ENCODE measurements at places on chromosomes 3 and 15. TPM values are rescaled to one million over a fixed set of nuclear protein-coding genes. Genes with fewer than 3 reads are reported as not detected.

Gene CPLX3
- total RNA-seq: not detected

DNA sequence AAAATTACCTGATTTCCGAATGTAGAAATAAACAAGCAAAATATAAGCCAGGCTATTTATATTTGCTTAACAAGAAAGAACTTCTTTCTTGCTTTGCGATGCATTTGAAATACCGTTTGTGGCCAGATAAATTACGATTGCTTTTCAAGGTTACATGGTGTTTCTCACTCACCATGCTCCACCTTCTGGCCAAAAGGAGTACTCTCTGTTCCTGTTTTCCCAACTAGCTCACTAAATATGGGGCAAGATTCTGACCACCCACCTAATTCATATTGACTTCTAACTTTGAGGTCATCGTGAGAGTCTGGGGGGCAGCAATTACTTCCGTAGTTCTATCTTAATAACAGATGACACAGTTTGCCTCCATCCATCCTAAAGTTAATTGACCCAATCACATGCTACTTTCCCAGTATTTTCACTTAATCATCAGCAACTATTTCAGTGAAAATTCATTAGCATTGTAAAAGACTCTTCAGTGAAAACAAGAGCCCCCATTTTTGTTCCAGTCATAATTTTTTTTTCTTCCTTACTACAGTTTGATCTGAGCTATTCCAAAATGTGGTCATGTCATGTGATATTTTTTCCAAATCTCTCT, 25.9 kb downstream of the ACP3 start:
- peak; percentile 16 for DNase-seq
- peaks cover 4% of the 10 kb centered on the region for H3K4me1 ChIP-seq
- peaks cover 8% of the 10 kb centered on the region for H3K27me3 ChIP-seq
- no peaks in the 10 kb centered on the region for H3K36me3 ChIP-seq
- no peak overlapping the region for H3K27ac ChIP-seq
- no peak overlapping the region for H3K4me3 ChIP-seq

Gene CYP11A1
- not detected for total RNA-seq

DNA sequence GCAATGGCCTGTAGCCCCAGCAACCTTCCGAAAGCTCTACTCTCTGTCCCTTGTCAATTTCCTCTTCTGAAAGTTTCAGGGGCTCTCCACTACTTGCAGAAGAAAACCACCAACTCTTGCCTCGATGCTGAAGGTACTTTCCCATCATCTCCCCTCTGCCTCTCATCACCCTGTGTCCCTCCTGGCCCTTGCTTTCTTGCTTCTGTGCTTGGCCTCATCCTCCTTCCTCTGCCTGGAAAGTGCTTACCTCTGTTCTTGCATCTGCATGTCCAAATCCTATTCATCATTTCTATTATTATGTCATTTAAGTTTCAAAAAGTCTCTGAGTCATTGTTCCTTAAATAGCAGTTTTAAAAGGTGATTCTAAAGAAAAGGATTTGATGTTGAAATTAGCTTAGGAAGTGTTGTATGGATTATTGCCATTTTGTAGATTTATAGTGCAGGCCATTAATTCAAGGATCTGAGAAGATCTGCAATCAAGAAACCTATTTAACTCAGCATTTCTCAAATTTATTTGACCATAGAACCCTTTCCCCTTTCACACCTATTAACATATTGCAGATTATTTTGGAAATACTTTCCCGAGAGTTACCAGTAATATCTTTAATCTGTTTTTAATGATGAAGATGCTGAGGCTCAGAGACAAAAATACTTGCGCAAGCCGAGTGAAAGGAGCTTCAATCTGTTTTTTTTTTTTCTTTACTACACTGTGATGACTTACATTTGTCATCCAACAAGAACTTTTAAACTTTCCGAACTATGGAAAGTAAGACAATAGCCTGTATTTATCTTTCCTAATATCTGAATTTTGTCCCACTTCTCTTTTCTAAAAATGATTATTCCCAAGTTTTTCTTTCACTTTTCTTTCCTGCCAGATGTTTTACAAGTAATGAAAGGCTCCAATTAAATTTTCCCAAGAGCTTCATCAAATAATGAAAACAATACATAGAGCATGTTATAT, 22.3 kb upstream of the CFAP161 start:
- H3K4me1 ChIP-seq: peaks cover 3% of the 10 kb centered on the region
- H3K36me3 ChIP-seq: no peaks in the 10 kb centered on the region
- H3K27ac ChIP-seq: no peak overlapping the region
- no peak overlapping the region for H3K4me3 ChIP-seq

GRCh38 chr15:77027111-77027696, 32.3 kb downstream of the PSTPIP1 start:
- H3K36me3 ChIP-seq: peaks cover 42% of the 10 kb centered on the region
- H3K4me1 ChIP-seq: peaks cover 22% of the 10 kb centered on the region
- peak overlapping the region; percentile 69 for H3K27ac ChIP-seq
- DNase-seq: peak; percentile 7
- H3K4me3 ChIP-seq: no peak overlapping the region
- H3K27me3 ChIP-seq: no peaks in the 10 kb centered on the region

GRCh38 chr3:27378331-27378730, 9.1 kb upstream of the NEK10 start:
- no peak for DNase-seq
- H3K4me1 ChIP-seq: peaks cover 8% of the 10 kb centered on the region
- H3K27me3 ChIP-seq: no peaks in the 10 kb centered on the region

GRCh38 chr15:39583596-39584265, 2.9 kb downstream of the THBS1 start:
- H3K27ac ChIP-seq: no peak overlapping the region
- no peak overlapping the region for H3K4me3 ChIP-seq
- H3K4me1 ChIP-seq: peaks cover 14% of the 10 kb centered on the region

- no peaks in the 10 kb centered on the region for H3K27me3 ChIP-seq
- DNase-seq: no peak
These were observed 66.7 kb downstream of the FBXL22 start for GRCh38 chr15:63663906-63664305.

- no peaks in the 10 kb centered on the region for H3K36me3 ChIP-seq
These were observed 122.7 kb downstream of the WNT5A start for GRCh38 chr3:55364421-55364820.

- H3K27ac ChIP-seq: no peak overlapping the region
- H3K4me1 ChIP-seq: no peaks in the 10 kb centered on the region
- DNase-seq: no peak
- no peaks in the 10 kb centered on the region for H3K36me3 ChIP-seq
- H3K27me3 ChIP-seq: peaks cover 5% of the 10 kb centered on the region
These were observed 56.5 kb downstream of the OTOL1 start for GRCh38 chr3:161552984-161553560.

DNA sequence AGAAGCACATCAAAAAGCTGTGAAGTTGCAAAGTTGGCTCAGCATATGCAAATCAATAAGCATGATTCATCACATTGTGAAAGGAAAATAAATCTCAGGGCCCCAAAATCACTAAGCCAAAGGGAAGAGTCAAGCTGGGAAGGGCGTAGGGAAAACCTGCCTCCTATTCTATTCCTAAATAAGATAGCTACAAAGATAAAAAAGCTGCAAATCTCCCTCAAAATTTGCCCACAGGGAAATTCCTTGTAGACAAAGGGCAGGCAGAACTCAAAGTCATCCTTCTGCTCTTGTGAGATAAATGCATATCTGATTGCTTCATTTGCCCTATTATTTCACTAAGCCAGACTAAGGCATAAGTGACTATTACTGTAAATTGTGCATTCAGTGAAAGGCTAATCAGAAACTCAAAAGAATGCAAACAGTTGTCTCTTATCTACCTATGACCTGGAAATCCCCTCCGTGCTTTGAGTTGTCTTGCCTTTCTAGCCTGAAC, 30.5 kb upstream of the CCNL1 start:
- H3K27me3 ChIP-seq: no peaks in the 10 kb centered on the region
- H3K4me1 ChIP-seq: no peaks in the 10 kb centered on the region
- no peak for DNase-seq
- no peak overlapping the region for H3K27ac ChIP-seq
- peaks cover 58% of the 10 kb centered on the region for H3K36me3 ChIP-seq

DNA sequence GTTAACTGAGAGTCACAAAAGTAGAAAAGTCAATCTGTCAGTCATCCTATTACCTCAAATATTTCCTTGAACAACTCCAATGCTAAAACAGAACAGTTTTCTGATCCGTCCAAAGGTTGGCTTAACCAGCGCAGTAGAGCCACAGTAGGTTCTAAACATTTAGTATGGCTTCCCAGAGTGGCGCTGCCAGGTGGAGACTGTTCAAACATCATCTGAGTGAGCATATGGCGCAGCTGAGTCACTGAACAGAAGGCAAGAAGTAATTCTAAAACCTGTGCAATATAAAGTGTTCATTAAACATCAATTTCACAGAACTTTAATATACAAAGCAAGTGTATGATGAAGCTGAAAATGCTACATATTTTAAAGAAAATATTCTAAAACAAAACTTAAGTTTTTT, 19.9 kb downstream of the CIP2A start:
- H3K27me3 ChIP-seq: no peaks in the 10 kb centered on the region
- no peak overlapping the region for H3K27ac ChIP-seq
- H3K4me1 ChIP-seq: peaks cover 3% of the 10 kb centered on the region

GRCh38 chr3:148797795-148798194, 29.8 kb upstream of the CPB1 start:
- no peaks in the 10 kb centered on the region for H3K4me1 ChIP-seq
- no peak for DNase-seq
- no peaks in the 10 kb centered on the region for H3K36me3 ChIP-seq
- no peak overlapping the region for H3K27ac ChIP-seq
- no peaks in the 10 kb centered on the region for H3K27me3 ChIP-seq
- no peak overlapping the region for H3K4me3 ChIP-seq

DNA sequence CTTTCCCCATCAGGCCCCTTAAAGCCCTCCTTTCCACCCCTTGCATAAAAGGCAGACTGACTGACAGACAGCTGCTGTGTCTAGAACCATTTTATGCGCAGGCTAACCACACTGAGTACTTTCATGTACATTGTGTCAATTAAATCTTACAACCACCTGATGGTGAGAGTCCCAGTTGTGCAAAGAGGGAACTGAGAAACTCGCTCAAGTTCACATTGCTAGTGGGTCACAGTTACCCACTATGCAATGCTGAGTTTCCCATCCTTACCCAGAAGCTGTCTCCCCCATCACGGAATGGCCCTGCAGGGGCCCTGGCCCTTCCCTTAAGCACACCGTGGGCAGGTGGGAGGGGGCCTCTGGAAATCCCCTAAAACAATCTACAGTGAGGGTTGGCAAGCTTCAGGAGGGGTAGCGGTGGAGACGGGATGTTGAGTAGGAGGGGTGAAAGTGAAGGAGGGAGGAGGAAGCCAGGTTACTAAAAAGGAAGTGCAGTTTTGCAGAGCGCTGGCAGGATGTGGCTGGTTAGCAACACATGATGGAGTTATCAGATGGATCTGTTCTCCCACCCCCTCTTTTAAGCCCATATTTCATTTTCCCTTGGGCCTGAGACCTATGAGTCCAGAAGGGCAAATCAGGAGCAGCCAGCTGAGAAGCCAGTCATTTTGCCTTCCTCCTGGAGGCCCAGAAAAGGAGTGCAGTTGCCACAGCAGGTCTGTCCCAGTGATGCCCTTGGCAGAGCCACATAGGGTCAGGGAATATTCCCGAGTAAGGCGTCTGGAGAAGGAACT, 30.0 kb downstream of the STARD5 start:
- peaks cover 82% of the 10 kb centered on the region for H3K4me1 ChIP-seq
- H3K36me3 ChIP-seq: peaks cover 14% of the 10 kb centered on the region
- H3K27ac ChIP-seq: peak overlapping the region; percentile 99
- H3K4me3 ChIP-seq: peak overlapping the region; percentile 82
- no peaks in the 10 kb centered on the region for H3K27me3 ChIP-seq

GRCh38 chr3:193989186-193989585, 146.8 kb upstream of the HES1 start:
- no peaks in the 10 kb centered on the region for H3K36me3 ChIP-seq
- H3K4me1 ChIP-seq: no peaks in the 10 kb centered on the region
- peaks cover 4% of the 10 kb centered on the region for H3K27me3 ChIP-seq
- no peak for DNase-seq

Gene MYNN
- 12.8 TPM for total RNA-seq

GRCh38 chr3:166445865-166446264, 608.6 kb upstream of the BCHE start:
- no peaks in the 10 kb centered on the region for H3K27me3 ChIP-seq
- no peaks in the 10 kb centered on the region for H3K4me1 ChIP-seq
- no peak overlapping the region for H3K27ac ChIP-seq
- DNase-seq: no peak
- H3K36me3 ChIP-seq: no peaks in the 10 kb centered on the region
- H3K4me3 ChIP-seq: no peak overlapping the region

GRCh38 chr3:136728918-136729317, 23.3 kb downstream of the STAG1 start:
- DNase-seq: no peak
- H3K27me3 ChIP-seq: no peaks in the 10 kb centered on the region
- H3K36me3 ChIP-seq: no peaks in the 10 kb centered on the region
- no peak overlapping the region for H3K4me3 ChIP-seq
- peak overlapping the region; percentile 16 for H3K27ac ChIP-seq

Gene PLCB2
- total RNA-seq: 70.7 TPM

DNA sequence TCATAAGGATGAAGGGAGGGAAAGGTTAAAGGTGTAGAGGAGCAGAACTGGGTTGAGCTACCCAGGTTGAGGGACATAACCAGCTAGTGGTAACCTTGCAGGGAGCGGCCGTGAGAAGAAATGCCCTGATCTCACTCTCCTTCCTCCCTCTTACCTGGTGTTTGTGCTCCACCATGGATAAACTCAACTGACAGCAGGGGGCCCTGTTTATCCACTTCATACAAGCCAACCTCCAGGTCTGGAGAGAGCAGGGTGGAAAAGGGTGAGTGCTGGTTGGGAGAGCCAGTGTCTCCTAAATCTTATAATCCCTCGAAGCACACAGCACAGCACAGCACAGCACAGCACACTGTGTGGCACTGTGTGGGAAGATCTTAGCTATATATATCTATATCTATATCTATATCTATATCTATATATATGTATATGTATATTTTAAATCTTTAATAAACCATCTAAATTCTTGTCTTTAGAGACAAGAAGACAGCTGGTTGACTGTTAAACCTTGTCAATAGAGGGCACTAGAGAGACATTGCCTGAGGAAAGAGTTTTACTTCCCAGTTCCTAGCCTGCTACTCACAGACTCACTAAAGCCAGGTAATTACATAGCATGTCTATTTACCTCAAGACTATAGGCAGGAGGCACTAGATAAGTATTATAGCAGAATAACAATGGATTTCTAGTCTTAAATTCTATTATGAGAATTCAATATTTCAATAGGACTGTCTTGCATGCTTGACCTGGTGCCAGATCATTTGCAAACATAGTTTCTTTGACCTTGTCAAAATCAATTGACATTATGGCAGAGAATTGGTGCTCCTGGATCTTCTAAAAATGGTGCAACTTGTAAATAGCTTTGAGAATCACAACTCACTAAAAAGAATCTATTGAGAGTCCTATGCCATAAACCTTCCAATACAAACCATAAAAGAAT, 21.7 kb upstream of the FMN1 start:
- H3K36me3 ChIP-seq: no peaks in the 10 kb centered on the region
- H3K27me3 ChIP-seq: peaks cover 3% of the 10 kb centered on the region
- no peak for DNase-seq
- no peak overlapping the region for H3K27ac ChIP-seq
- no peak overlapping the region for H3K4me3 ChIP-seq

Gene CLDN18
- total RNA-seq: not detected

Measured in activated CD4-positive, alpha-beta memory T cell treated with anti-CD3 and anti-CD28 coated beads for 36 hours (primary cell).